ENCODE measurements at places on chromosomes 3 and 15.
A peak's percentile ranks its signal among the peaks of the same experiment; 100 is the strongest.

- no peak for DNase-seq
These were observed 697.5 kb upstream of the CBLB start for GRCh38 chr3:106566277-106566676.

- DNase-seq, result no peak
These were observed 36.6 kb downstream of the IFT122 start for GRCh38 chr3:129476586-129476985.

GRCh38 chr15:89812011-89812846 lies 2.4 kb downstream of the ANPEP start:
- DNase-seq, result no peak

- DNase-seq, result no peak
These were observed 19.6 kb downstream of the HSPBAP1 start for GRCh38 chr3:122773944-122774509.

DNA sequence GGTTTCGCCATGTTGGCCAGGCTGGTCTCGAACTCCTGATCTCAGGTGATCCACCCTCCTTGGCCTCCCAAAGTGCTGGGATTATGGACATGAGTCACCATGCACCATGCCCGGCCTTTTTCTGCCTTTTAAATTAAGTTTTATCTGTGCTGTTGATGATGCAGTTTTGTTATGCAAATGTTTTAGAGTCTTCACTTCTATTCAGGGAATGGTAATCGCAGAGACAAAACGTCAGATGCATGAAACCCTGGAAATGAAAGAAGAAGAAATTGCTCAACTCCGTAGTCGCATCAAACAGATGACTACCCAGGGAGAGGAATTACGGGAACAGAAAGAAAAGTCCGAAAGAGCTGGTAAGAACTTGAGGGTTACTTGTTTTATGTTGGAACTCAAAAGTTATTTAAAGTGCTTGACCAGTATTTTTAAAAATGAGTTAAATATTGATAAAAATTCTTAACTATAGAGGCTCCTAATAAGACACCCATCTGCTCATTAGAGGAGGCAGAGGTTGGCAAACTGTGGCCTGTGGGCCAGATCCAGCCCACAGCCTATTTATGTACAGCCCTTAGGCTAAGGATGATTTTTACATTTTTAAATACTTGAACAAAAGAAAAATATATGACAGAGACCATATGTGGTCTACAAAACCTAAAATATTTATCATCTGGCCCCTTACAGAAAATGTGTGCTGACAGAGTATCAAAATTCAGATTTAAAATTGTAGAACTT lies 127.8 kb upstream of the LRRFIP2 start:
- DNase-seq, result no peak

- no peak for DNase-seq
These were observed 26.5 kb downstream of the ATP6V1A start for GRCh38 chr3:113773381-113773780.

- no peak for DNase-seq
These were observed 161.2 kb downstream of the FRMD5 start for GRCh38 chr15:44033894-44034293.

GRCh38 chr3:12822725-12823373 lies 18.5 kb downstream of the RPL32 start:
- DNase-seq, result no peak

DNA sequence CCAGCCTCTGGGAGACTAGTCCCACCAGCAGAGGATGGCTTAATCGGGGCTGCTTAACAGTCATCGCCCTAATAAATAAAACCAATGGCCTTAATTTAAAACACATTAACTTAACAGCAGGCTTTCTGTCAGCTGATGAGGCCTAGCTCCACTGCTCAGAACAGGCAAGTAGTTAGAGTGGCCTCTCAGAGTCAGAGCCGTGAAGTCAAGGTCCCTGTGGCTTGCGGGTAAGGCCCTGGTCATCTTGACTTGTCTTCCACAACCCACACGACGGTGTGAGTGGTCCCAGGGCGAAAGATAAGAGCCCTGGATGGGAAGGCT lies 11.8 kb downstream of the XXYLT1 start:
- no peak for DNase-seq

- DNase-seq, result no peak
These were observed 35.5 kb downstream of the PTH1R start for GRCh38 chr3:46912986-46913385.

GRCh38 chr15:72948662-72949061 lies 103.6 kb upstream of the NEO1 start:
- no peak for DNase-seq

DNA sequence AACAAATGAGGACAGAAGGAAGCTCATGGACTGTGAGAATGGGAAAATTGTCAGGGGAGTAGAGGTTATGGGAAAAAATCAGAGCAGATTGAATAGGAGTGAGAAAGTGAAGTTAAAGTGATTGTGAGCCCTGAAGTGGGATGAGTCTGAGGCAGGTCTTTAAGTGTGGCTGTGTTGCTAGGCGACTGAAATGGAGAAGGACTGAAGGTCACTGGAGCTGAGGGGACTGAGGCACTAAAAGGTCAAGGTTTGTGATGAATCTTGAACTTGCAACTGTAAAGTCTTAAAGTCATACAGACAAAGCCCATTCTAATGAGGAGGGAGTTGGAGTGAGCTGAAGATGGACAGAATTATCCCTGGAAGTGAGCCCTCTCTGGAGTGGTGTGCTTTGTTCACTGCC lies 518.9 kb downstream of the TUSC7 start:
- DNase-seq, result no peak

- no peak for DNase-seq
These were observed 2.3 kb downstream of the PLXND1 start for GRCh38 chr3:129603991-129604749.

- DNase-seq, result no peak
These were observed 15.3 kb upstream of the NRROS start for GRCh38 chr3:196624067-196624790.

GRCh38 chr3:130569461-130570365 lies 52.7 kb downstream of the COL6A6 start:
- DNase-seq, result no peak

DNA sequence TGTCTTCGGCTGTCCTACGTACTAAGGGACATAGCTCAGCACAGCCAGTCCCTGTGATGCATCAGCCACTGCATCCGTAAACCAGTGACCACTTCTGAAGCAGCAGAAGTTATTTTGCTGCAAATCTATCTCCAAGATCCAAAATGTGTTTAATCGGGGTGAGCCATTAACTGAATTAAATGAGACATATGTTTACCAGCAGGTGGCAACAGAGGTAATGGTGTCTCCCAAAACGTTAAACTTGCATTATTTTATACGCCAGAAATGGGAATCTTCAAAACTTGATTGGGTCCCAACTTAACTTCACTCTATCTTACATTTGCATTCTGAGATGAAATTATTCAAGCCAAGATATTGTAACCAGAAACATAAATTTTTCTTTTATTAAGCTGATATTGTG lies 75.3 kb upstream of the BOC start:
- DNase-seq, result no peak

GRCh38 chr3:122342803-122343202 lies 17.8 kb downstream of the CSTA start:
- DNase-seq, result no peak

- DNase-seq, result no peak
These were observed 18.3 kb upstream of the SEMA3F start for GRCh38 chr3:50136714-50137405.

- no peak for DNase-seq
These were observed 9.9 kb downstream of the SPCS1 start for GRCh38 chr3:52715714-52716305.

DNA sequence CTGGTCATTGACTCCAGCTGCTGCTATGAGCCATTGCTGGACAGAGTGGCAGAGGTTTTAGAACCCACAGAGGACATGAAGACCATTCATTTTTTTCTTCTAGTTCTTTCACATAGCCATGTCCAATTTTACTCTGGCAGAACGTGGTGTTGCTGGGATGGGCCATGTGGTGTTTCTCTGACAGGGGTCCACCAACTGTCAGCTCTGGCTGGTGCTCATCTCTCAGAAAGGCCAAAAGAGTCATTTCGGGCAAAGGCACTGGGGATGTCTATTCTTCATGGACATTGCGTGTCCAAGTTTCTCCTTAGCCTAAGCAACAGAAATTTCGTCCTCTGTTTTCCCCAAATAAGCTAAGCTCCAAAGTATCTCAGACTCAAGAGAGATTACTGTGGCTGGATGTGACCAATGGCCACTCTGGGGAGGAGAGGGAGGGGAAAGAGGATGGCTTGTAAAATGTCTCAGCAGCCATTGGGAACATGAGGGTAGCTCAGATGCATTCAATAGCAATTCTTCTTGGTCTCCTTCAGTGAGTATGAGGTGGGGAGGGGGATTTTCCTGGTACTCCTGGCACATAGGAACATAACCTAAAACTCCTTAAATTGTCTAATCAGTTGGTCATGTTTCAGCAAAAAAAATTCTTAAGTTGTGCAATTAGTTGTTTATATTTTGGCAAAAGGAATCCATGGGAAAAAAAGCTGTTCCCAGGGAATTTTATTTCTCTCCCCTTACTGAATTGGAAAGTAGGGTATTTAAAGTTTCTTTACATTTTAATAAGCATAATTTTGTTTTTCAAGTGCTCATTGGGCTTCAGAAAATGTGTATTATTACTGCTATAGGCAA lies 131.6 kb upstream of the MITF start:
- no peak for DNase-seq

DNA sequence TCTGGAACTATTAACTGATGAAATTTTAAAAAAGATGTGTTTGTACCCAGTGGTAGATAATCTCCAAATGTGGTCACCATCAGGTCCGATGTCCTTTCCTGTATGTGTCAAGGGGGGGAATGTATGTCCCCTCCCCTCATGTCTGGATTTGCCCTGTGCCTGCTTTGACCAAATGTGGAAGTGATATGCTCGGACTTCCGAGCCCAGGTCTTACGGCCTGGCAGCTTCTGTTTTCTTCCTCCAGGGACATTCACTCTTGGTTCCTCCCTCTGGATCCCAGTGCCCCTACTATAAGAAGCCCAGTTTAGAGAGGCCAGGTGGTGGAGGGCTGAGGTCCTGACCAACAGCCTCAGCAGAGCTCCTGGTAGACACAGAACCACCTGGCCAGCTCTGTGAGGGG lies 75.5 kb downstream of the CCR1 start:
- no peak for DNase-seq

DNA sequence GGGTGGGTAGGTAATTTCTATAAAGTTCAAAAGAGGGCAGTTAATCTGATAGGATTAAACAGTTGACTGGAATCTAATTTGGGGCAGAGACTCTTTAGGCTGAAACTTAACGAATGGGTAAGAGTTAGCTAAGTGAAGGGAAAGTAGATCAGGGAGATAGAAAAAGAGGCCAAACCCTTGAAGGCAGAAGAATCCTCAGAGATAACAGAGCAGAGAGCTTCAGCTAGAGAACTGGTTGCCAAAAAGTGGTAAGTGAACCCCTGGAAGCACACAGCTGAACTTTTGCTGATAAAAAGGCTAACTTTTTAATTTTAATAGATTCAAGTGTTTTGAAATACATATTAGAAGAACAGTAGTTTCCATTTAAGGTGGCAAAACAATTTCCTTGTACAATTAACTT lies 99.2 kb downstream of the FHIT start:
- no peak for DNase-seq

DNA sequence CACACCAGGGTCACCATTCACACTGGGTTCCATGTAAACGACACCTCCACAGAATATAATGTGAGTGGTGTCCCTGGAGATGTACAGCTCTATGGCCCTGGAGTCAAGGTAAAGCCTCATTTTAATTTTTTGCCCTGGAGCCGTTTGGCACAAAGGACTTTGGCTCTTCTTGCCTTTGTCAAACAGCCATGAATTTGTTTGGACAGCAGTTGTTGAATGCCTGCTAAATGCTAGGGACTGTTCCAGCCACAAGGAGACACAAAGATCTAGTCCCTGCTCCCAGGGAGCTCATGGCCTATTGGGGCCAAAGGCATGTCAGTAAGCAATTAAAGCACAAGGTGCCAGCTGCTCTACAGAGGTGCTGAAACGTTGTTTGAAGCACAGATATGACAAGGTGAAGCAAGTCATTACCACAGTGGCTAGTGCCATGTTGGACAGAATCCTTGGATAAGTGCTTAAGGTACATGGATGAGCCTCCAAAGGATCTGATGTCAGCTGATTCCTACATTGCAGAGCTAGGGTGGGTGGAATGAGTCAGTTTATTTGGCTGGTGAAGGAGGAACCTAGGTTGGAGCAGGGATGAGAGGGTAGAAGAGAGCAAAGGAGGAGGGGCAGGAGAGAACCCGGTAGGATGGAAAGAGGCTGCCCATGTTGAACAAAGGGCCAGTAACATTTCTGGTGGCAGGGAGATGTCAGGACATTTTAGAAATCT lies 171.9 kb upstream of the CTDSPL start:
- no peak for DNase-seq

GRCh38 chr3:185341616-185342458 lies 21.1 kb upstream of the MAP3K13 start:
- DNase-seq, result no peak

DNA sequence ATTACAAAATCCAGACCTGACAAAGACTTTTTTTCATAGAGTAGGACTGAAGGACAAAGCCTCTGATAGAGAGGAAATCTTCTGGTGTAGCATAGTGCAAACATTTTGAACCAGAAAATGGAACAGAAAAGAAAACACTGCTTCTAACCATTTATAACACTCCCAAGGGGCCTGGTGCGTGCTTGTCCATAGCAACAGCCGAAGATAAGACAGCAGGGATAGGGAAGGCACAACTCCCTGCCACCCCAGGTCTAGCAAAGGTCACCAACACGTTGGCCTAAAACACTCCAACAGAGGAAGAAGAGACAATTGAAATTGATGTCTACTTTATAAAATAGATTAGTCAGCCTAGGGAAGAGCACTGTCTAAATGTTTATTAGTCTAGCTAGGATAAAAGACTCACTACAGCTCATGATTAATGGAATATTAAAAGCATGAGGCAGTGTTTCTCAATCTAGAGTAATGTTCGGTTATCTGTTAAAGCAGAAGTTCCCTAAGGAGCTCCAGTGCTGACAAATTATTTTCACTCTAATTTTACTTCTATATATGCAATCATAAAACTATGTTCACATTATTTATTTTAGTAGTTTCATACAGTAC lies 145.2 kb downstream of the P3H2 start:
- no peak for DNase-seq

- DNase-seq, result peak; percentile 66
These were observed 1.1 kb upstream of the WWTR1 start for GRCh38 chr3:149658744-149659497.

GRCh38 chr3:45249391-45249790 lies 23.3 kb upstream of the TMEM158 start:
- no peak for DNase-seq

- no peak for DNase-seq
These were observed 27.3 kb downstream of the RBM6 start for GRCh38 chr3:49967291-49967690.

Measured in ecto neural progenitor cell (in vitro differentiated cells).